Chondrocyte (in vitro differentiated cells): ENCODE measurements at places on chromosomes 4 and X. TPM values are rescaled to one million over a fixed set of nuclear protein-coding genes. Genes with fewer than 3 reads are reported as not detected.

DNA sequence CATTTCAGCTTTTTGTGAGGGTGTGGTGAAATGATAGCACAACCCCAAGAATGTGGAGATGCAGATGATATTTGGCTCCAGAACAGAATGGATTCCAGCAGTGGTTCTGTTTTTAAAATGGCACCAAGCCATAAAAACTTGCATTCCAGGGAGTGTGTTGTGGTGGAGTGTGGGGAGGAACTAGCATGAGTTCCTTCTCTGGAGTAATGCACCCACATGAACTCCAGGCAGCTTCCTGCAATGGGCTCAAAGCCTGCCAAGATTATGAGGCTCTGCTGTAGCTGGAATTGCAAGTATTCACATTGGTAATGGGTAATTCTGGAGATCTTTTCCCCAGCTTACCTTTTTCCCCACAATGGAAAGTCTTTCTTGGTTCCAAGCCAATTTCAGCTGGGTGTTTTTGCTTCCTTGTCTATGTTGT, 161.4 kb downstream of the RAB28 start:
- peak overlapping the region; percentile 34 for H3K27ac ChIP-seq
- no peaks in the 10 kb centered on the region for H3K27me3 ChIP-seq
- no peak for DNase-seq
- no peak overlapping the region for H3K4me3 ChIP-seq
- peaks cover 2% of the 10 kb centered on the region for H3K36me3 ChIP-seq
- H3K4me1 ChIP-seq: peaks cover 12% of the 10 kb centered on the region

HTT gene
- total RNA-seq: 27.3 to 54.7 TPM (median 38.5 TPM) in 3 replicates

NEK1 gene
- 13.7 to 20.7 TPM (median 14.6 TPM) in 3 replicates for total RNA-seq

- no peak for DNase-seq
- H3K4me1 ChIP-seq: peaks cover 3% of the 10 kb centered on the region
- peaks cover 32% of the 10 kb centered on the region for H3K27me3 ChIP-seq
- no peak overlapping the region for H3K4me3 ChIP-seq
Observed at GRCh38 chrX:115259238-115259875, 25.5 kb upstream of the LRCH2 start.

DNA sequence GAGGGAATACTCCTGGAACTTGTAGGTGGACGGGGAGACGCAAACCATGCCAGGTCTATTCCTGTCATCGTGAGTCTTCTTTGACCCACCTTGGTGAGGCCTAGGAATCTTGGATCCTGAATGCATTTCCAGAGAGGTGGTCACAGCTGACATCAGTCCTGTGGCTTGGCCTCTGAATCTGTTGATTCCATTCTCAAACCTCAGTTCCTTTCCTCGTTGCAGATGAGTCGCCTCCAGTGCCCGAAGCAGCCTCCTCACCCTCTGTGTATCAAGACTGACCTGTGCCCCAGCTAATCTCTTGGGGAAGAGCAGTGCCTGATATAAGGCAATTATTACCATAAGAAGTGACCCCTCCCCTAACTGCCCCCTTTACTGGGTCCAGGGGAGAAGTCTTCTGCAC, 118.1 kb downstream of the SMIM20 start:
- peaks cover 43% of the 10 kb centered on the region for H3K4me1 ChIP-seq
- DNase-seq: no peak
- no peaks in the 10 kb centered on the region for H3K27me3 ChIP-seq

DNA sequence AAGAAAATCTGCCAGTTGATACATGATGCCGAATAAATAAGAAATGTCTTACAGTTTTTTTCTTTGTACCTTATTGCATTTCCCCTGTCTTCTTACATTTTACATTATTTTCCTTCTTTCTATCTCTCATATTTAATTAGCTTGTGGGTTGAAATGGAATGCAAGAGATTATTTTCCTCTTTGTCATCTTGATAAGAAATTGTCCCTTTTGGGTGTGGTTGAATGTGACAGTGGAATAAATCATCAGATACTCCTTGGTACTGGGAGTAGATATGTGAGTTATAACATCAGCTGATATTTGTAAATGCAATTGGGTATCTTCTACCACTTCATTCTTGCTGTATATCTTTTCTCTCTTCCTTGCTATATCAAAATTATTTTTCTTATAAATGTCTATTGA, 997.4 kb downstream of the RAPGEF2 start:
- DNase-seq: no peak
- H3K4me1 ChIP-seq: no peaks in the 10 kb centered on the region
- H3K36me3 ChIP-seq: no peaks in the 10 kb centered on the region
- no peak overlapping the region for H3K27ac ChIP-seq
- H3K27me3 ChIP-seq: peaks cover 15% of the 10 kb centered on the region

- no peaks in the 10 kb centered on the region for H3K27me3 ChIP-seq
- H3K27ac ChIP-seq: no peak overlapping the region
- H3K4me1 ChIP-seq: peaks cover 6% of the 10 kb centered on the region
- H3K36me3 ChIP-seq: no peaks in the 10 kb centered on the region
- DNase-seq: no peak
Observed at GRCh38 chr4:115668396-115668795, 555.0 kb upstream of the NDST4 start.

GRCh38 chr4:2059046-2059725, at the start of gene NAT8L:
TSS of gene NAT8L (plus strand) at chr4:2059327. CDS start at chr4:2059512, 185 bp downstream.
- DNase-seq: no peak
- H3K4me1 ChIP-seq: no peaks in the 10 kb centered on the region
- H3K4me3 ChIP-seq: no peak within 1 kb of the TSS
- H3K27me3 ChIP-seq: peaks cover 22% of the 10 kb centered on the region
- H3K36me3 ChIP-seq: no peaks in the 10 kb centered on the region

DNA sequence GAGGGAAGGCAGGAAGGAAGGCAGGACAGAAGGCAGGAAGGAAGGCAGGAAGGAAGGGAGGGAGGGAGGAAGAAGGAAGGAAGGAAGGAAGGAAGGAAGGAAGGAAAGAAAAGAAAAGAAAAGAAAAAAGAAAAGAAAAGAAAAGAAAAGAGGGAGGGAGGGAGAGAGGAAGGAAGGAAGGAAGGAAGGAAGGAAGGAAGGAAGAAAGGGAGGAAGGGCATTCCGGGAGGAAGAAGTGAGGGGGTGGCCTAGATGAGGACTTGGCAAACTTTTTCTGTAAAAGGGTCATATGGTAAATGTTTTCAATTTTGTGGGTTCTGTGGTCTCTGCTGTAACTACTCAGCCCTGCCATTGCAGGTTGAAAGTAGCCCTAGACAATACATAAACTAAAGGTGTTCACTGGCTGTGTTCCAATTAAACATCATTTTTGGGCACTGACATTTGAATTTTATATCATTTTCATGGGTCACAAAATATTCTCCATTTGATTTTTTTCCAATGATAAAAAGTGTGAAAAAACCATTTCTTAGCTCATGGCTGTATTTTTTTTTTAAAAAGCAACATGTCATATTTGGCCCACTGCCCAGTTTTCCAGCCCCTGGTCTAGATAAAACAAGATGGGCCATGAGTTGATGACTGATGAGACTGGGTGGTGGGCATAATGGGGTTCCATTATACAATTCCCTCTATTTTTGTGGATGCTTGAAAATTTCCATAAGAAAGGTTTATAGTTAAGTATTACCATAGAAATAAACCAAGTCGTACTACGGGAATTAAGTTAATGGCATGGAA, 3.1 kb downstream of the ZNF630 start:
- DNase-seq: no peak
- no peak overlapping the region for H3K4me3 ChIP-seq
- H3K27ac ChIP-seq: no peak overlapping the region
- no peaks in the 10 kb centered on the region for H3K27me3 ChIP-seq

DNA sequence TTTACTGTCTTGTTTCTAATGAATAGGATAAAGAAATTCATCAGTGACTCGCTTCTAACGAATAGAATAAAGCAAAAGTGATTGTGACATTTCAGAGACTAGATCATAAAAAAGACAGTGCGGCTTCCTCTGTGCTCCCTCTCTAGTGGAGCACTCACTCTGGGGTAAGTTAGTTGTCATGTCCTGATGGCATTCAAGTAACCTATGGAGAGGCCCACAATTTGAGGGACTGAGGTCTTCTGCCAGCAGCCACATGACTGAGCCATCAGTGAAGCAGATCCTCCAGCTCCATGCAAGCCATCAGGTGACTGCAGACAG, 72.4 kb downstream of the YIPF6 start:
- DNase-seq: no peak
- H3K4me1 ChIP-seq: peaks cover 6% of the 10 kb centered on the region
- H3K27ac ChIP-seq: no peak overlapping the region
- no peak overlapping the region for H3K4me3 ChIP-seq
- no peaks in the 10 kb centered on the region for H3K27me3 ChIP-seq
- no peaks in the 10 kb centered on the region for H3K36me3 ChIP-seq

TMEM47 gene
- total RNA-seq: 63.7 to 65.6 TPM (median 64.1 TPM) in 3 replicates

ARHGAP36 gene
- total RNA-seq: not detected in 3 replicates

SPATA4 gene
- total RNA-seq: 0.49 TPM in 1 of 3 replicates, not detected in the others

DNA sequence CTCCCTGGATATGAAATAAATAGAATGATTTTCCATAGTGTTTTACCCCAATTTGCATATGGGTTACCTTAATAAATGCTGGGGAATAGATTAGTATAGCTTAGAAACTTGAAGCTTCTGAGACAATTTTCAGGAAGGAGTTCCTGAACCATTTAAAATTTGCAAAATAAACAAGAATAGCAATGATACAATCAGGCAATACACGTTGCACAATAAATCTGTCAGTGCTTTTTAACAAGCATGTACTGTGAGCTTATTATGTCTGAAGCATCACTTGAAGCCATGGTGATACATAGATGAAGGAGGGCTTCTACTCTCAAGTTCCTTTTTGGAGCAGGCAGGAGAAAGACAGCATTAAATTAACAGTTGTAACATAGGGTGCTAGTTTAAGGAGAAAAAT, 84.2 kb upstream of the WDFY3 start:
- H3K27ac ChIP-seq: no peak overlapping the region
- peaks cover 27% of the 10 kb centered on the region for H3K27me3 ChIP-seq
- no peak overlapping the region for H3K4me3 ChIP-seq
- H3K36me3 ChIP-seq: peaks cover 4% of the 10 kb centered on the region

DNA sequence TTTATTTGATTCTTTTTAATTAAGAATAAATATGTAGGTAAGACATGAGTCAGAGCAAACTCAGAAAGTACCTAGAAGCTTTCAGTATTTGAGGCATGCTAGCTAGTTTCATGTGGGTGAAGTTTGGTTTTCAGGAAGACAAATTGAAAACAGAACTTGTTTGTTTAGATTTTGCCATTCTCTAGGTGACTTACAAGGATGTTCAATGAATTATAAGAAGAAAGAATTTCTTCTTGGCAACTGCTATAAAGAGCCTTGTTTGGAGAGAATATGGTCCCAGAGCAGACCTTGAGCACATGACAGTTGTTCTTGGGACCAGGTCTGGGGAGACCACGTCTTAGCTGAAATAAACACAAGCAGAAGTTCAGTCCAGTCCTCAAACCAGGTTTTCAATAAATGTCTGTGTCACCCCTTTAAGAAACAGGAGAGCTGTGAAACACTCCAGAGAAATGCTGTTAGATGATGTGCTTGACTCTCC, 38.0 kb upstream of the IL21 start:
- H3K4me3 ChIP-seq: no peak overlapping the region
- peaks cover 14% of the 10 kb centered on the region for H3K4me1 ChIP-seq
- no peak overlapping the region for H3K27ac ChIP-seq
- DNase-seq: no peak

DNA sequence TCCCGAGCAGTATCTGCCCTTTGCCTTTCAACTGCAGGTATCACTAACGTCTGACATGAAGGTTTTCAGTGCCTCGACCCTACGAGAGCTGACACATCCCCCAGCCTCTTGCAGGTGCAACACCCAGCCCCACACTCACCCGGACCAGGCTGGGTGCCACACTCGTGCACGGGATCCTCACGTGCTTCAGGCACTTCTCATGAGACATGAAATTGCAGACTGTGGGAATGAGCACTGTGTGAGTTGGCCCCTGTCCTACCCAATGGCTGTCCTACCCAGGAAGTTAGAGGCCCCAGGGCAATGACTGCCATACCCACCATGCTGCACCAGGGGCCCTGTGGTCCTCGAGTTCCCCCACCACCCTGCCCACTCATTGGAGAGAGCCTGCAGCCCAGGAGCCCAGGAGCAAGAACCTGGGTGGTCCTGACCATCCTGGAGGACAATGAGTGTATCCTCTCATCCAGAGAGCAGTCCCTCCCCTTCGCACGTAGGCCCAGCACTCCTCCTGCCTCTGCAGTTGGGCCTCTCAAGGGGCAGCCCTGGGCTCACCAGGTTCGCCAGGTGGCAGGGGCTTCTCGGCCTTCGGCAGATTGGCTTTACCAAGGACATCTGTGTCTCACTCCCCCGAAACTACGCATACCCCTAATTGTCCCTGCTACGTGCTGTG, 2.4 kb downstream of the DGKQ start:
- peaks cover under 1% of the 10 kb centered on the region for H3K36me3 ChIP-seq
- no peak overlapping the region for H3K4me3 ChIP-seq
- DNase-seq: no peak
- no peaks in the 10 kb centered on the region for H3K27me3 ChIP-seq

GRCh38 chrX:72270316-72270866, 6.7 kb downstream of the RPS4X start:
- peaks cover 64% of the 10 kb centered on the region for H3K4me1 ChIP-seq
- peaks cover 48% of the 10 kb centered on the region for H3K36me3 ChIP-seq
- peak overlapping the region; percentile 93 for H3K27ac ChIP-seq
- DNase-seq: no peak

DNA sequence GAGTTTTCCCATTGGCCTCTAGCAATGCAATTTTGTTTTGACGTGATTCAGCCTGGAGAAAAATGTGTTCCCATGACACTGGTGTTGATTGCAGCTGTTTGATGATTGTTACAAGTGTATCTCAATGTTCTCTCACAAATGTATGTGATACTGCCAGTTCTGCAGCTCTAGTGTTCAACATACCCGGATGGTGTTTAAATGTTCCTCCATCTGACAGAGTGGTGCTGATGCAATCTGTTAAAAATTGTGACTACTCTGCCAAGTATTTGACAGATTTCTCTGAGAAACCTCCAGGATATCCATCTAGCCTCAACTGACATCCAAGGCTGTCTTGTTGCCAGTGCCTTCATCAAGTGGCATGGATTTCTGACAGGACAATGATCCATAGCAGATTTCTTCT, 657.2 kb upstream of the DIAPH2 start:
- H3K36me3 ChIP-seq: no peaks in the 10 kb centered on the region
- H3K27ac ChIP-seq: no peak overlapping the region
- H3K4me3 ChIP-seq: no peak overlapping the region
- no peaks in the 10 kb centered on the region for H3K27me3 ChIP-seq
- no peak for DNase-seq

DNA sequence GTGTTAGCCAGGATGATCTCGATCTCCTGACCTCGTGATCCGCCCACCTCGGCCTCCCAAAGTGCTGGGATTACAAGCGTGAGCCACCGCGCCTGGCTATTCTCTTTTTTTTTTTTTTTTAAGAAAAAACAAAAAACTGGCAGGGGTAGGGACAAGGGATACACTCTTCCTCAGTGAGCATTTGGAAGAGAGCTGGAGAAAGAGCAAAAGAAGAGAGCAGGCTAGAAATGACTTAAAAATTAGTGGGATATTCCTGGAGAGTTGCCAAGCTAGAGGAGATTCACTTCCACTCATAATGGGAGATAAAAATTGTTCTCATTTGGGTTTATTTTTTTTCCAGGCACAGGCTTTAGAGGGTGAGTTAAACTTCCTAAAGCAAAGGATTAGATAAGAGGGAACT, 140.0 kb upstream of the SCML1 start:
- no peak for DNase-seq
- no peaks in the 10 kb centered on the region for H3K36me3 ChIP-seq
- H3K4me3 ChIP-seq: no peak overlapping the region
